NCI-H2081 treated with DMSO at 0.1 percent for 48 hours (cell line): ENCODE measurements at places on chromosomes 12 and 14.

- DNase-seq: no peak
Measured at GRCh38 chr12:24901576-24902461, 47.1 kb downstream of the BCAT1 start.

DNA sequence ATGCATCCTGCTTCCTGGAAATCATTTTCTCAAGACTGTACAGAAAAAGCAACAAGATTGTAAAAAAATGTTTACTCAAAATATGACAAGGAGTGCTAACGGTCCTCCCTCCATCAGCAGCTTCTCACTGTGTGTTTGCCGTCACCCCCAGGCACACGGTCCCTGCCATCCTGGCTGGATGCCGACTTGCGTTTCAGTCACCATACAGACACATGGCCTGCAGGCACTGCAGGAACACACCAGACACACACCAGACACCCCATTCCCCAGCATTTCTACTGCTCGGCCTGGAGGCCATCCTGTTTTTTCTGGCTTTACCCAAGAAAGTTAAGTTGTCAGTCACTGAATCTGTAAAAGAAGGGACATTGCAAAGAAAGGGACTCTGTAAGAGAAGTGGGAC lies 10.8 kb downstream of the KCNK10 start:
- DNase-seq: no peak

DNA sequence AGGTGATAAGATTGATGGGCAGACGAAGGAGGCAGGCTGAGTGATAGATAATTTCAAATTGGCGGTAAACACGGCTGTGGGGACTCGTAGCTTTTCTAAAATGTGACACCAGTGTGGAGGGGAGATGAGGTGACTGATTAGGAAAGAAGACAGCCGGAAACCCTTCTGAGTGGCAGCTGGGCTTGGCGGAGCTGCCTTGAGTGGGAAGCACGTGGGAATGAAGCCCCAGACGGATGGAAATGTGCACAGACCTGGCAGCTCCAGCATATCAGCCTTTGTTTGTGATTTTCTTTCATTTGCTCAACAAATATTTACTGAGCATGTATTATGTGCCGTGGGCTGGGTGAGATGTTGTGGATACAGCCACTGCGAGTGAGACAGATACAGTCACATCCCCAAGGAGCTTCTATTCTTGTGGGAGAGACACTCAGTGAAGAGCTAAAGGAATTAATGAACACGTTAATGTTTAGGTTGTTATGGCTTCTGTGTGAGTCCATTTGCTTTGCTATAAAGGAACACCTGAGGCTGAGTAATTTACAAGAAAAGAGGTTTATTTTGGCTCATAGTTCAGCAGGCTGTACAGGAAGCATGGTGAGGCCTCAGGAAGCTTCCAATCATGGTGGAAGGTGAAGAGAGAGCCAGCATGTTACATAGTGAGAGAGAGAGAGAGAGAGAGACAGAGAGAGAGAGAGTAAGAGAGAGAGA lies 65.5 kb upstream of the LHX5 start:
- DNase-seq: no peak

GRCh38 chr12:20319366-20319765 lies 49.0 kb upstream of the PDE3A start:
- no peak for DNase-seq
